ENCODE measurements at places on chromosomes 1 and 21.

GRCh38 chr1:220291580-220291979, 19.3 kb upstream of the RAB3GAP2 start:
- no peak for DNase-seq

DNA sequence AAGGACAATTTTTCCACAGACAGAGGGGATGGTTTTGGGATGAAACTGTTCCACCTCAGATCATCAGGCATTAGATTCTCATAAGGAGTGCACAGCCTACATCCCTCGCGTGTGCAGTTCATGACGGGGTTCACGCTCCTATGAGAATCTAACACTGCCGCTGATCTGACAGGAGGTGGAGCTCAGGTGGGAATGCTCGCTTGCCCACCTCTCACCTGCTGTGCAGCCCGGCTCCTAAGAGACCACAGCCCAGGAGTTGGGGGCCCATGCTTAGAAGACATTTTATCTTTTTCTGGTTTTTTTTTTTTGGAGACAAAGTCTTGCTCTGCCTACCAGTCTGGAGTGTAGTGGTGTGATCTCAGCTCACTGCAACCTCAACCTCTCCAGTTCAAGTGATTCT, 16.0 kb downstream of the GNB1 start:
- no peak for DNase-seq

DNA sequence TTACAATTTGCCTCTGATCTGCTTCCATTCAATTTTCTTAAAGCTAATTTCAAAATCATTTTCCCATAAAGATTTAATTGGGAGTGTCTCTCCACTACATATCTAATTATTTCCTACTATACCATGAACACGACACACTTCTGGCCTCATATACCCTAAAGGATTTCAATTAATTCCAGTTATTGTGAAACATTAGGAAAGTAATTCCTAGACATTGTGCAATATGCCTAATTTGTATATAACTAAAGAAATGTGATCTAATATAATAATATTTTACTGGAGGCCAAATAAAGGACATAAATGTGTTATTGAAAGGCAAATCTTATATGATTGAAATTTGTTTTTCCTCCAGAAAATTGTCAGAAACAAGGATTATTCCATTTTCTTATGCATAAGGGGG, 727.2 kb upstream of the ADGRL2 start:
- no peak for DNase-seq

DNA sequence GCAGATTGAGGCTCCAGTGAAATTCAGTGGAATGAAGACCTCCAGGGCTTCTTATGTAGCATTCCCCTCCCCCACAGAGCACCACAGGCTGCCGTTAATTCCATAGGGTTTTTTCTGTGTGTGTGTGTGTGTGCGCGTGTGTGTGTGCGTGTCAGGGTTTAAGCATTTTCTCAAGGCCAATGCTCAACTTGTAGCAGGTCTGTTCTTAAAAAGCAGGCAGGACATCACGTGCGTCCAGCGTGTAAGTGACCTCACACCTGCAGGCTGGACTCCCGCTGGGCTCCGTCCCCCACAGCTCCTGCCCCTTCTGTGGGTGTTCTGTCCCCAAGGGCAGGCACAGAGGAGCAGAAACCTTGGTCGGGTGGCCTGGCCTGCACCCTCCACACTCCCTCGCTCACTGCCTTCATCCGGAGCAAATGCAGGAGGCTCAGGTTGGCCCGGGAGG, 5.3 kb downstream of the PRDM16 start:
- DNase-seq: no peak

- DNase-seq: peak; percentile 79
Measured at GRCh38 chr1:150548632-150549495, at the start of gene ADAMTSL4. Gene ADAMTSL4 (plus strand): TSS chr1:150549408. CDS start chr1:150552289, 2,881 bp downstream.

GRCh38 chr1:58446368-58446767, 100.2 kb downstream of the OMA1 start:
- no peak for DNase-seq

GRCh38 chr1:190456129-190456528, 21.5 kb downstream of the BRINP3 start:
- DNase-seq: no peak

GRCh38 chr1:198860371-198860770, 221.5 kb downstream of the PTPRC start:
- no peak for DNase-seq

DNA sequence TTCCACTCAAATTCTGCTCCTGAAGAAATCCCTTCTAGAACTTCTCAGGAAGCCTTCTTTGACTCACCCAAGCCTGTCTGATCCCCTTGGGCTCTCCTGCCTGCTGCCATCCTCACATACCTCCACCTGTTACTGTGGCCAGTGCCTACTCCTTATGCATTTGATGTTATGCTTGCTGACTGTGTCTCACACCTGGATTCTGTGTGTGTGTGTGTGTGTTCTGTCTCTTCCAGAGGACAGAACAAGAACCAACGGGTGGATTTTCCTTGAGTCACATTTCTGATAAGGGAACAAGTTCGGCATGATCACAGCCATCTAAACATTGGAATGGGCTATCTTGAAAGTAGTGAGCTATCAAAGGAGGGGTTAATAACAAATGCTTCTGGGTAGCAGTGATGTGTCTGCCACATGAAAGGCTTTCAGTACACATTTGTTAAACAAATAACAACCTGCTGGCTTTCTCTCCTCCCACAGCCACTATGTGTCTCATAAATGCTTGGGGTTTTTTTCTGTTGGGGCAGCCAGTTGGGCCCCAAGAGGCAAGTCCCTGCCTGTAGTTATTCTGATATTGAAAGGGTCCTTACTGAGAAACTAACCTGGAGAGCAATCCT, 8.9 kb upstream of the GPR37L1 start:
- DNase-seq: no peak

DNA sequence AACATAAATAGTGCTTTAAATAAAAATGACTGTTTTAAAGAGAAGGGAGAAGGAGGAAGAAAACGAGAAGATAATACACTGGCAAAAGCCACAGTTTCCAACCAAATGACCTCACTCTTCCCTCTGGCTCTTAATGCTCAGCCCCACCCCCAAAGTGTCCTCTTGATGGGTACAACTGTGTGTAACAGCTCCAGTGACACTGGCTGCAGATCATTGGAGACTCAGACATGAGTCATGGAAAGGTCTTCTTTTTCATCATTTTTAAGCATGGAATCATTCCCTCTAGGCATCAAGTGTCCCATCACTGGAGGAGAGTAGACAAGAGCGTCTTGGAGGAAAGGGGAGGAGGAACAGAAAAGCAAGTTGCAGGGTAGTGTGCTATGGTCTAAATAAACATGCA, 333.0 kb downstream of the PAPPA2 start:
- no peak for DNase-seq

- peak; percentile 49 for DNase-seq
Measured at GRCh38 chr1:22710701-22711049, at the start of gene EPHB2. Gene EPHB2 (plus strand): TSS chr1:22710839. CDS start chr1:22710983, 144 bp downstream.

- no peak for DNase-seq
Measured at GRCh38 chr1:229864686-229865230, 202.3 kb upstream of the GALNT2 start.

- no peak for DNase-seq
Measured at GRCh38 chr1:235892734-235893413, 26.2 kb upstream of the LYST start.

GRCh38 chr1:89271341-89272015, 1.2 kb downstream of the GBP5 start:
- DNase-seq: no peak

- DNase-seq: no peak
Measured at GRCh38 chr1:219927956-219928790, at the start of gene SLC30A10. Gene SLC30A10 (minus strand): TSS chr1:219928557. CDS start chr1:219928440, 117 bp downstream.

DNA sequence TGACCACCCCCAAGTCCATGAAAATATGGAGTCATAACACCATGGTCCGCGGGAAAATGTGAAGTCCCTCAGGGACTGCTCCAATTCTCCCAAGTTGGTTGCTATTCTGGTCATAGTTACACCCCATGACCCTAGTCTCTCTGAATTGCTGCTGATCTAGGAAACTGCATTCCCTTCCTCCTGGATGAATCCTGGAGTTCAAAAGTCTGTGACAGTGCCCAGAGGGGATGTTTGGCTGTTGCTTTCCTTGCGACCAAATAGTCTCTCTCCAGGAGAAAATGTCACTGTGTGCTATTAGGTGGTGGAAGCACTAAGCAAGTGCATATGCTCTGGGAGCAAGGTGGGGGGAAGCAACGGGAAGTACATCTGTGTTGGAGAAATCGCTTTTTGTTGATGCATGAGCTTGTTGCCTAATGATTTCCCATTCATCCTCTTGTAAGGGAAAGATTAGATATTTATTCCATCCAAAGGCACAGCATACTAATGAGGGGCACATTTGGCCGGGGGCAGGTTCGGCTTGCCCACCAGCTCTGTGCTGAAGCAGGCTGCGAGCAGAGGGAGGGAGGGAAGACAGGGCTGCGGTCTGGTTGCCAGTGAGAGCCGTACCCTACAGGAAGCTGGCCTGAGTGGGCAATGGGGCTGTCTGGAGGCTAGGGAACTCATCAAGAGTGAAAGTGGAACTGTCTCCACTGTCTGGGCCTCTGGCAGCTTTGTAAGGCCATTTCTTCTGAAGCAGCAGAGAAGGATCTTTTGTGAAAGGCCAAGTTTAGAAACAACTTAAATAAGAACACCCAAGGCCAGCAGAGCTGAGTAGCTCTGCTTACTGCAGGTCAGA, 27.2 kb downstream of the SYT6 start:
- no peak for DNase-seq

GRCh38 chr21:25425156-25425555, 182.1 kb downstream of the MRPL39 start:
- DNase-seq: no peak

DNA sequence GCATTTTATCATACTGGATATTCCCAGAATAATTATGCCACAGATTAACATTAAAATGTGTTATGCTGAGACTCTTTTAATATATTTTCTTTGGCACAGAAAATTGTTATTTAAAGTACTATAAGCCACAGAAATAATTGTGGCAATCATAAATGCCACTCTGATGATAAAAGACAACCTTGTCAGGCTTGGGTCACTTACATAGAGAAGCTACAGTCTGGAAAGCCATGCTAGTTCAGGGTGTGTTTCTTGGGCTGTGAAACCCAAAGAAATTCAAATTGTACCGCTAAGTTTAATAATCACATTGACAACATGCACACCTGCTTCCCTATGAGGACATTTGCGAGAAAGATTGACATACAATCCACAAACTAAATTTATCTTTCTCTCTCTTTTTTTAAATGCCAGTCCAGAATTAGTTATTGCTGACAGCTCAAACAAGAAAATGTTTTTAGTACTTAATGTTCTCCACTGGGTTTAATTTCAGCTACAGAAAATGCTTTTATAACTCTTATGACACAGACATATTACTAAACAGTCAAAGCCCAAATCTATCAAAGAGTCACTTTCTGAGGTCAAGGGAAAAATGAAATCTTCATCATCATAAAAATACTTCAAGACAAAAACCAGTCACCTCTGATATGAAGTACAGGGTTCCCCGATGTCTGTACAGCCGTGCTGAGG, 38.7 kb downstream of the TTC13 start:
- DNase-seq: no peak
